Fibroblast of skin of scalp (primary cell): ENCODE measurements at places on chromosomes 6 and 20.

DNA sequence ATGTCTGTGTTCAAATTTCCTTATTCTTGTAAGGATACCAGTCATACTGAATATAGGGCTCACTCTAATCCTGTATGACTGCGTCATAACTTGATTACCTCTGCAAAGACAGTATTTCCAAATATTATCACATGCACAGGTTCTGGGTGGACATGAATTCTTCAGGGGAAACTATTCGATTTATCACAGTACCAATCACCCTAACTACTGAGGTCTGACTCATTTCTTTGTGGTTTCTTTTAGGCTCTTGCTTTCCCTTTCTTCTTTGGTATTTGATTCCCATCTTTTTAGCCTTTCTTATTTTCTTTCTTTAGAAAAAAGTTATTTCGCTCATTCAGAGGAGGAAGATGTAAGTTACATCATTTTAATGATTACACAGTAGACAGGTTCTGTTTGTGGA lies 40.3 kb upstream of the TBX18 start:
- DNase-seq = peak; percentile 26

DNA sequence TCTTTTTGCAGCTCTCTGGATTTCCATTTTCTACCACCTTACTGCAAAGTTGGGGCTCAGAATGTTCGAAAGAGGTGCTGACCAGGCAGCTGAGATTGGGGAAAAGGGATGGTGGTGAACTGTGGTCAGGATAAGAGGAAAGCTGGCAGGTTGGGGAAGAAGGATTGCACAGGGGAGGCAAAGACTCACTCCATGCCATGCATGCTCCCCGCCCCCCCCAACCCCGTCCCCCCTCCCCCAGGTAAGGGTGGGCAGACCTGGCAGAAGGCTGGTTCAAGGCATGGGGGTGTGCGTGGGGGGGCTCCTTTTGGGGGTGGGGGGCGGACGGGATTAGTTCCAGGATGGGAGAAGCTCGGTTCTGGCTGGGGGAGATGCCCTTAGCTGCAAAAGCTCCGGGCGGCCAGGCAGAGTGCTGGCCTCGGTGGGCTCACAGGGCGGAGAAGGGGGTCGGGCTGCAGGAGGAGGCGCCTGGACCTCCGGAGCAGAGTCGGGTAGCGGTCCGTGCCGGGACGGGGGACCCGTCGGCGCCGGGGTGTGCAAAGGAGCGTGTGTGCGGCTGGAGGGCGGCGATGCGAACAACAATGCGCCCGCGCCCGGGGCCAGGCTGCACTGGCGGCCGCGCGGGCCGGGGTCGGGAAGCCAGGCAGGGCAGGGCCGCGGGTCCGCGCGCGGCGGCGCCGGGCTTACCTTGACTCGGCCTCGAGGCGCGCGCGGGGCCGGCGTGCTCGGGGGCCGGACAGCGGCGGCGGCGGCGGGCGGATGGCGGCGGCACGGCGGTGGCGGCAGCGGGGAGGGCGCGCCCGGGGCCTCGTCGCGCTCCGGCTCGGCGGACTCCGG lies 880 bp downstream of the ADNP start:
- DNase-seq = no peak

- DNase-seq = no peak
Measured at GRCh38 chr20:33604991-33605370, 57.1 kb upstream of the C20orf144 start.

GRCh38 chr6:5439749-5440148 lies 178.4 kb downstream of the FARS2 start:
- DNase-seq = no peak

DNA sequence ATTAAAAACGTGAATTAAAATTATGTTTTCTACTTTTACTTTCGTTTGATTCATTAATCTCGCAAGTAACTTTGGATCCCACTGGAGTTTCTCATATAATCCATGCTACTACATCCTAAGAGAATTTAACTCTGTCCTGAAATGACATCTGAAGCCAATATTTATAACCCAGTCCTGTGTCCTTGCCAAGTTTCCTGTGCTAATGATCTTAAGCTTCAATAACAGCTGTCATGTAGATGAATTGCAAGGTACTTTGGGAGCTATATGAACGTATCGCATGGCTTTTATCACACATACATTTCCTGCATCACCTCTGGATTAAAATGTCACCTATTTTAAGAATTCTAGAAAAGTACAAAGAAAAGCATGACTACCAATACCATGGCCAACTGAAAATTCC lies 833.8 kb upstream of the CITED2 start:
- DNase-seq = peak; percentile 19

DNA sequence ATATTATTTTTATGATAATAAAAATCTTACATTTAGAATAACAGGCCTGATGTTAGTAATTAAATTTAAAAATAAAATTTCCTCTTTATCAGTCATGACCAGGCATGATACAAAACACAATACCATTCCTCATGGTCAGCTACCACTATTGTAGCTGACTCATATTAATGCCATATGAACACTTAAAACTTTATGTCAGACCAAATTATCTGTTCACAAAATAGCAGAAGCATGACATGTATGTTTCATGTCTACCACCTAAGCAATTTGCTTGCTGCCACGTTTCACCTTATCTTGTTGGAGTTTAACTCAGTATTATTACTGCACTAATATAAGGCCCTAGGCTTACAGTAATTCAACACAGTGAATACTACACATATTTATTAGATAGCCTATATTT lies 65.7 kb downstream of the HTR1B start:
- peak; percentile 5 for DNase-seq

- no peak for DNase-seq
Measured at GRCh38 chr6:5206920-5207561, 53.7 kb downstream of the LYRM4 start.

DNA sequence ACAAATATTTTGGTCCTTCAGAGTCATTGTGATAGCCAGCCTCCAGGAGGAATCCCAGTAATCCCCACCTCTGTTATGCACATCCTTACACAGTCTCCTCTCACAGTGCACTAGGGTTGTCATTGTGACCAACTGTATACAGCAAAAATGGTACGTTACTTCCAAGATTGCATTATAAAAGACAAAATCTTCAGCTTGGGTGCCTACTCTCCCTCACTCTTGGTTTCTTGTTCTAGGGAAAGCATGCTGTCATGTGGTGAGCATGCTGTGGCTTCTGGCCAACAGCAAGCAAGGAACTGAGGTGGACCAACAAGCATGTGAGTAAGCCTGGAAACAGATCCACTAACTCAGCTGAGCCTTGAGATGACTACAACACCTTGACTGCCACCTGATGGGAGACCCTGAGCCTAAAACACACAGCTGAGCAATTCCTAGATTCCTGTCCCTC lies 130.1 kb upstream of the DST start:
- DNase-seq = peak; percentile 82

- DNase-seq = peak; percentile 17
Measured at GRCh38 chr6:91438570-91438969, 851.7 kb upstream of the MAP3K7 start.

DNA sequence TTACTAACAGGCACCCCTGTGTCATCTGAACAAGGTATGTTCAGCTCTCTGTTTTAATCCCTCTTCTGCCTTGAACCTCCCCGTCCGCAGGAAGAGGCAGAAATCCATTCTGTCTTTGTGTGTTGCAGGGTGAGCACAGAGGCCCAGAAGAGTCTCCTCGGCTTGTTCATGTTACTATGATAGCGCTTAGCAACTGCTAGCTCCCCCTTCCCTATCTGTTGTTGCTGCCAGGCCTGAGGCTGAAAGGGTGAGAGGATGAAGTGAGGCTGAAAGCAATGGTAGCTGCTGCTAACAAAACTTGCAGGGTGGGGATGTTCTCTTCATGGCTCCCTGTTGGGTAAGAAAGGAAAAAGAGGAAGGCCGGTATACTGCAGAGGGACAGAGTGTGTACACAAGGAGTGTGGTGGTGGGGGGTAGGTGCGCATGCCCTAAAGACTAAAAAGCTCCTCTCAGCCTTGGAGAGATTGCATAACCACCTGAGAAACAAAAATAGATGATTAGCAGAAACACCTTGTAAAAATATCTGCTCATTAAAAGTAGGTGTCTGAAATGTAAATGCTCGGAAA lies 55.2 kb upstream of the CITED2 start:
- no peak for DNase-seq

DNA sequence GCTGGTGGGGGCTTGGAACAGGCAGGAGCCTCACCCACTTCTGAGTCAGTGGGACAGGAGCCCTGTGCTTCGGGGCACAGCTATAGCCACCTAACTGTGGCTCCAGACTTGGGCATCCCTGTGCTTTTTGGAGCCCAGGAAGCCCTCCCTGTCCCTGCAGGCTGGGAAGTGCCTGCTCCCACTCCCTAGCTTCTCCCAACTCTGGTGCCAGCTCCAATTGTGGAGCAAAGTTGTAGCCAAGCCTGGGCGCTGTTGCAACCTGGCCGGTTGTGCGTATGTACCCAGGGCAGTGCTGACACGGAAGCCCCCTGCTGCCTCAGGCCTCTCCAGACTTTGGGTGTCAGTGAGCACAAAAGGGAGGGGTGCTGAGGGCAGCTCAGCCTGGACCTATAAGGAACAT lies 601.7 kb upstream of the GJE1 start:
- DNase-seq = no peak

- DNase-seq = no peak
Measured at GRCh38 chr6:43830775-43831174, 60.8 kb downstream of the VEGFA start.

- no peak for DNase-seq
Measured at GRCh38 chr6:64679416-64679815, 1027.6 kb downstream of the EYS start.

- DNase-seq = no peak
Measured at GRCh38 chr6:72564231-72564630, 57.6 kb upstream of the KCNQ5 start.

GRCh38 chr6:120186080-120186479 lies 836.5 kb upstream of the MAN1A1 start:
- DNase-seq = no peak

DNA sequence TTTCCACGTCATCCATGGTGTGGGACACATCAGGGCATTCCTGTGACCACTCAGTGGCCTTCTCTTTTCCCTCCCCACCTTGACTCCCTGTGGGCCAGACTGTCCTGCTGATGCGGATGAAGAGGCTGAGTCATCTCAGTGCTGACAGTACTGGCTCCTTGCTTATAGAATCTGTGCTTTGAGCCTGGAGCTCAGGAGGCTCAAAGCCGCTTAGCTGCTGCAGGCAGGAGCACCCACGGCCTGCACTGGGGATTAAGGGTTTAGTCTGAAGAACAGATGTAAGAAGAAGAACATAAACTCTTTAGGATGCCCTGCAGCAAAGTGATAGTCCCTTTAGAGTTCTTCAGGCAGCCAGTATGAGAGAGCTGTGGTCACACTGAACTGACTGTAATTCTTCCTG lies 642.0 kb upstream of the CHD6 start:
- DNase-seq = no peak

DNA sequence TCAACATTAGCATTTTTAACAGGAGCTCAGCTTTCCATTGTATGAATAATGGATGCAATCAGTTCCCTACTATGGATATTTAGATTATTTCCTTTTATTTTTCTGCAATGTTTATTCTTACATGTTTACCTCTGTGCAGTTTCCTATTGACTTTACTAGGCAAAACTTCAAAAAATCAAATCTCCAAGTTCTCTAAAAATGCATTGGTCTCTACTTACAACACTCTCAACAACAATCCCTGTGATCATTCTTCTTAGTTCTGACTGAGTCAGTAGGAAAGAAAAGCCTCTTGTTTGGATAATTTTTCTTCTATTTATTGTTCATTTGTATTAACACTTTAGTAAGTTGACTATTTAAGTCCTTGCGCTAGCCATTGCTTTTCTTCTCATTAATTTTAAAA lies 126.1 kb downstream of the KIF13A start:
- DNase-seq = no peak

DNA sequence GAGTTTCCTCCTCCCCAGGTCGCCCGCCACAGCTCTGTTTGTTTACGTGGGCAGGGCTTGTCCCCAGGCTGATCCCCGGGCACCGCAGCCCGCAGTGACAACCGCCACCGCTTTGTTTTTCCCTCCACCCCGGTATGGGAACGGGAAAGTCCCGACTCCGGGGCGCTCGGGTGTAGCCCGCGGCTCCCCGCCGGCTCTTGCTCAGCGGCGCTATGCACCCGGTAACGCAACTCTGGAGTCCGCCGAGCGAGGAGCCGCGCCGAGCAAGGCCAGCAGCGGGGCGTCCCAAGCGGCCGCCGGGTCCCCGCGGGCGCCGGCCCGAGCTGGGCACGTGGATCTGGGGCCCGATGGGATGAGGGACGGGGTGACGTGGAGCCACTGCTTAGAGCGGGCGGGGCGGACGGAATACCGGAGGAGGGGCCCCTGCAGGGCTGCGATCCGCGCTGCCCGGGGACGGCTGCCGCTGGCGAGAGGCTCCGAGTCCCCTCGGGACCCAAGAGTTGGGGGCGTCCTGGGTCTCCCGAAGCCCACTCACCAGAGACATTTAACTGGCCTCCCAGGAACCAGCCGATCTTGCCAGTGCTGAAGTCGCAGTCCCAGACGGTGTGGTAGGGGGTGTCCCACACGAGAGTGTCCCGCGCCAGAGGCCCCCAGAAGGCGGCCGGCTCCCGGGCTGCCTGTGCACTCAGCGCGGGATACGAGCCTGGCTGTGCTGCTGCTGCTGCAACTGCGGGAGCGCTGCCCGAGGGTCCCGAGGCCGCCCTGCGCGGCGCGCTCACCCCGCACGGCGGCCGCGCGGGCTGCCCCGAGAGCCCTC lies 497 bp downstream of the ACSS1 start:
- peak; percentile 68 for DNase-seq

DNA sequence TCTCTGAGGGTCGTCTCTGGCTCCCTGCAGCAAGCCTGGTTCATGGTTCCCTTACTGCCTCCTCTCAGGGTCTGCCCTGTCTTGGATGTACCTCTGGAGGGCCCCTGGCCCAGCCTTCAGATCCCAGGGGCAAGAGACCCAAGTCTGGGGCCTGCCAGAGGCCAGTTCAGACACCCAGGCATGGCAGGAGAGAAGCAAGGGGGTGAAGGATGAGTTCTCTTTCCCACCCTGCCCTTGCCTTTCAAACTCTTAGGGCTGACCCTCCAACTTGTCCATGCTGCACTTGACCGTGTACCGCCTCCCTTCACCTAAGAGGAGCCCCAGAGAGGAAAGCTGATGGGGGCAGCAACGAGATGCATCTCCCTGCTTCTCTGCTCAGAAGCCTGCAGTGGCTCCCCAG lies 4.2 kb downstream of the GDAP1L1 start:
- no peak for DNase-seq

- DNase-seq = no peak
Measured at GRCh38 chr6:11727998-11728961, 50.3 kb downstream of the ADTRP start.

DNA sequence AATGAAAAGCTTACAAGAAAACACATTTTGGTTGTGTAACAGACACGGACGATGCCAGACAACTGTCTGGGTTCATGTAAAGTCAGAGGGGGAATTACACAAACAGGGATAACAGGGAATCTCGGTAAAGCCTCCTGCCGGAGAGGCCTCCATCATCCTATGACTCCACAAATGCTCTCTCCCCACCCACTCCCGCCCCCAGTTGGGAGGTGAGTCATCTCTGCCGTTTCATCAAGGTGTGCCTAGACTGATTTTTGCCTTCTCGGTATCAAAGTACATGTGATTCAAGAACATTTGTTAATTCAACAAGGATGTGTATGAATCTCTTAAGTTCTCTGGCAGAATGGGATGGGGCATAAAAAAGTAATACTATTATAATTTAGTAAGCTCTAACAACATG lies 304.9 kb upstream of the PRDM1 start:
- DNase-seq = no peak

GRCh38 chr20:48530957-48531356 lies 296.8 kb downstream of the PREX1 start:
- DNase-seq = no peak

- peak; percentile 21 for DNase-seq
Measured at GRCh38 chr6:6661684-6662083, 73.2 kb downstream of the LY86 start.

GRCh38 chr20:62395311-62396242 lies 8.7 kb downstream of the RPS21 start:
- no peak for DNase-seq

- DNase-seq = peak; percentile 78
Measured at GRCh38 chr20:38196592-38196991, 31.5 kb upstream of the TGM2 start.
